ENCODE measurements at places on chromosomes 5 and 9. TPM values are rescaled to one million over a fixed set of nuclear protein-coding genes. Genes with fewer than 3 reads are reported as not detected.

Gene RNF183
- not detected for total RNA-seq

Gene TMEM232
- 1.9 TPM for total RNA-seq

Gene ASPN
- 2.8 TPM for total RNA-seq

Gene PTPDC1
- 5.0 TPM for total RNA-seq

Gene NEUROG1
- total RNA-seq = not detected

Gene ANKRD34B
- total RNA-seq = not detected

Gene SLC2A6
- 0.56 TPM for total RNA-seq

Gene THBS4
- total RNA-seq = 3.6 TPM

Gene CYLC2
- not detected for total RNA-seq

DNA sequence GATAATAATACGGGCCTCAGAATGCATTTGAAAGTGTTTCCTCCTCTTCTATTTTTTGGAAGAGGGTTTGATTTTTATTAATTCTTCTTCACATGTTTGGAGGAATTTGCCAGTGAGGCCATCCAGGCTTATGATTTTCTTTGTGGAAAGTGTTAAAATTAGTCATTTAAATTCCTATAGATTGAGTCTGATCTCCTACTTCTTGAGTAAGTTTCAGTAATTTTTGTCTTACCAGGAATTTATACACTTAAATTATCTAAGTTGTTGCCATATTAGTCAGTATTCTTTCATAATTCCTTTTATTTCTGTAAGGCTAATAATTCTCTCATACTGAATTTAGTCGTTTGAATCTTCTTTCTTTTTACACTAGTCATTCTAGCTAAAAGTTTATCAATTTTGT, 25.2 kb upstream of the HAPLN1 start:
- H3K27me3 ChIP-seq = no peaks in the 10 kb centered on the region
- H3K36me3 ChIP-seq = no peaks in the 10 kb centered on the region
- no peak overlapping the region for H3K27ac ChIP-seq
- DNase-seq = no peak
- no peaks in the 10 kb centered on the region for H3K4me1 ChIP-seq

DNA sequence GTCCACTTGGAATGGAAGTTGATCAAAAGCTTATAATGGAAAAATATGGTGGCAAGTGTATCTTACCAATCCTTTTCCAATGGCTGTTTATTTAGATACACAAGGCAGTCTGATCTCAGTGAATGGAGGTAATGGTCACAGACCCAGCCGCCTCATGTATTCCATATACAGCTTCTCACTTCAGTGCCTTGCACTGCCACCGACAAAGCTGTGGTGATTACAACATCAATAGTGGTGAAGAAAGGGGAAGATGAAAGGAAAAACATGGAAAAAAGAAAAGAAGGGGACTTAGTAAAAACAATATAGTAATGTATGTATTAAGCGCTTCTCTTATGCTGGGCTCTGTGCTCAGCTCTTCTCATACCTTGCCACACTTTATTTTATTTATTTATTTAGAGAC, 297.3 kb upstream of the RASA1 start:
- no peak overlapping the region for H3K27ac ChIP-seq
- DNase-seq = no peak
- H3K4me1 ChIP-seq = peaks cover 2% of the 10 kb centered on the region
- H3K27me3 ChIP-seq = no peaks in the 10 kb centered on the region
- no peaks in the 10 kb centered on the region for H3K36me3 ChIP-seq

GRCh38 chr5:134018154-134018985, 13.6 kb upstream of the VDAC1 start:
- H3K36me3 ChIP-seq = no peaks in the 10 kb centered on the region
- peaks cover 16% of the 10 kb centered on the region for H3K4me1 ChIP-seq
- DNase-seq = no peak
- peak overlapping the region; percentile 27 for H3K27ac ChIP-seq
- peaks cover 6% of the 10 kb centered on the region for H3K27me3 ChIP-seq

- DNase-seq = no peak
- no peaks in the 10 kb centered on the region for H3K27me3 ChIP-seq
- H3K4me1 ChIP-seq = no peaks in the 10 kb centered on the region
- H3K27ac ChIP-seq = no peak overlapping the region
- no peak overlapping the region for H3K4me3 ChIP-seq
Observed at GRCh38 chr5:97979740-97980139, 793.7 kb upstream of the RGMB start.

GRCh38 chr5:28862860-28863196, 1824.4 kb upstream of the CDH9 start:
- no peaks in the 10 kb centered on the region for H3K27me3 ChIP-seq
- no peaks in the 10 kb centered on the region for H3K4me1 ChIP-seq
- H3K27ac ChIP-seq = no peak overlapping the region
- no peak for DNase-seq
- H3K4me3 ChIP-seq = no peak overlapping the region

GRCh38 chr5:57102189-57102904, 71.5 kb upstream of the GPBP1 start:
- no peak for DNase-seq
- no peaks in the 10 kb centered on the region for H3K4me1 ChIP-seq
- H3K27me3 ChIP-seq = peaks cover 3% of the 10 kb centered on the region
- no peak overlapping the region for H3K27ac ChIP-seq

- H3K4me3 ChIP-seq = no peak overlapping the region
- no peaks in the 10 kb centered on the region for H3K27me3 ChIP-seq
- DNase-seq = no peak
- H3K4me1 ChIP-seq = no peaks in the 10 kb centered on the region
Observed at GRCh38 chr9:121924700-121925099, 168.4 kb downstream of the TTLL11 start.

DNA sequence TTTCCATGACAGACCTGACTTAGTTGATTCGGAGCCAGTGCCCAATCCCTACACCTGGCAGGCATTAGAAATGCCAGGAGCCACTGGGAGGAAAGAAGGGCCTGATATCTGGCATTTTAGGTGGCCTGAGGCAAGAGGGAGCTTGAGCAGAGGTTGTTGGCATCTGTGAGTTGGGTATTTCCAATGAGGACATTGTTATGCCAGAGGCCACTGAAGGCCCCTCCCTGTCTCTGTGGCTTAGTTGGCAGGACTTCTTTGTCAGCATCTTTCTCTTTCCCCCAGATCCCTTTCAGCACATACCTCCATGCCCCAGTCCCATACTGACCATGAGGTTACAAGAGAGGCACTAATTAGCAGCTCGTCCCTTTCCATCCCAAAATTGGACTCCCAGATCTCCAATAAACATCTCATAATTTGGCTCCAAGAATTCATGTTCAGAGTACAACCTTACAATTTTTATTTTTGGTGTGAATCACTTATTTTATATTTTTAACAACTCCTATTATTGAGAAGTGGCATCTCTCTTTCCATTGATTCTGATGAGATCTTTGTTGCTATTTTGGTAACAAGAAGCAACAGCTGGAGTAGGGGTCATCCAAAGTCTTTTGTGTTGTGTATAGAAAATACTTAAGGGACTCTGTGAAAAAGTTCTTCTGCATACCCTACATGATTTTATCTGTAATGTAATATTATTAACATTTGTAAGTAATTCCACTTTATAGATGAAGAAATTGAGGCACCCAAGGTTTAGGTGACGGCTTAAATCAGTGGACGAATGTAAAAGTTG, 68.6 kb upstream of the MAP3K1 start:
- H3K4me3 ChIP-seq = no peak overlapping the region
- no peaks in the 10 kb centered on the region for H3K36me3 ChIP-seq
- no peaks in the 10 kb centered on the region for H3K27me3 ChIP-seq
- no peak overlapping the region for H3K27ac ChIP-seq

DNA sequence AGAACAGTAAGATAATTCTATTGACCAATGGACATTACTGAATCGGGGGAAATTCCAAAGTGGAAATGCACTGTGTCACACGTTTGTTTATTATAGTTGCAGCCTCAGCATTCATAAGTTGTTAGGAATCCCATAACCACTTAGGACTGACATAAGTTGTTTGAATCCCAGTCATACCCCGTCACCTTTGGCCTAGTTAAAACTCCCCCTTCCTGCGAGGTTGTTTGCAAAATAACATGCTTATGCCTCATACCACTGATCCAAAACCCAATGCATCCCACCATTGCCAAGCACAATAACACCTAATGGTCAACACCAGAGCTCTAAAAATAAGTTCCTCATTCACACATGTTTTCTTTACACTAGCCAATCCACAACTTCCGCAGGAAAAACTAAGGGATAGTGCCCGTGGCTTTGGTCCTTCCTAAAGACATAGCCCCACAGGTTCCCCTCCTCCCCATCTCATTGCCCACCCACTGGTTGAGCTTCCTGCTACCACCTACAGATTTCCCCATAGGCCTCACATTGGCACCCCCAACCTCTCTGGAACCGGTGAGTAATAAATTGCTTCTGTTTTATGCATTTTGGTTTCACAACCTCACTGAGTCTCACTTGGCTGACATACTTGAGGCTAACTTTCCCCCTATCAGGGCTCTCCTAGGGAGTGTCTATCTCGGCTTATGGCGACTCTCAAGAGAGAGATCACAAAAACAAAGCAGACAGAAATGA, 42.3 kb upstream of the MUSK start:
- no peak overlapping the region for H3K27ac ChIP-seq
- peaks cover 4% of the 10 kb centered on the region for H3K4me1 ChIP-seq
- no peaks in the 10 kb centered on the region for H3K36me3 ChIP-seq
- DNase-seq = no peak
- H3K27me3 ChIP-seq = no peaks in the 10 kb centered on the region

GRCh38 chr5:107388141-107388861, 282.4 kb downstream of the EFNA5 start:
- H3K36me3 ChIP-seq = no peaks in the 10 kb centered on the region
- no peak for DNase-seq
- peaks cover 31% of the 10 kb centered on the region for H3K4me1 ChIP-seq

- H3K27ac ChIP-seq = no peak within 1 kb of the TSS
- DNase-seq = peak; percentile 63
- peak within 1 kb of the TSS; percentile 45 for H3K4me3 ChIP-seq
- peaks cover 27% of the 10 kb centered on the region for H3K4me1 ChIP-seq
- H3K36me3 ChIP-seq = no peaks in the 10 kb centered on the region
- peaks cover 100% of the 10 kb centered on the region for H3K27me3 ChIP-seq
Observed at GRCh38 chr5:55226934-55227663, at the start of gene MCIDAS. TSS of gene MCIDAS (minus strand) at chr5:55227315. CDS start at chr5:55227138, 177 bp downstream.

GRCh38 chr5:72955143-72955767, 586 bp upstream of the FCHO2 start:
- H3K36me3 ChIP-seq = no peaks in the 10 kb centered on the region
- H3K27ac ChIP-seq = peak overlapping the region; percentile 96
- peak overlapping the region; percentile 76 for H3K4me3 ChIP-seq
- H3K27me3 ChIP-seq = no peaks in the 10 kb centered on the region
- peaks cover 41% of the 10 kb centered on the region for H3K4me1 ChIP-seq

GRCh38 chr9:34477541-34477940, 18.9 kb downstream of the DNAI1 start:
- no peaks in the 10 kb centered on the region for H3K4me1 ChIP-seq
- H3K27me3 ChIP-seq = peaks cover 8% of the 10 kb centered on the region
- H3K27ac ChIP-seq = no peak overlapping the region
- no peak for DNase-seq
- H3K36me3 ChIP-seq = no peaks in the 10 kb centered on the region

GRCh38 chr5:133155326-133155969, 103.6 kb downstream of the HSPA4 start:
- DNase-seq = no peak
- H3K4me1 ChIP-seq = no peaks in the 10 kb centered on the region
- no peak overlapping the region for H3K27ac ChIP-seq
- H3K27me3 ChIP-seq = no peaks in the 10 kb centered on the region
- H3K4me3 ChIP-seq = no peak overlapping the region
- H3K36me3 ChIP-seq = no peaks in the 10 kb centered on the region

DNA sequence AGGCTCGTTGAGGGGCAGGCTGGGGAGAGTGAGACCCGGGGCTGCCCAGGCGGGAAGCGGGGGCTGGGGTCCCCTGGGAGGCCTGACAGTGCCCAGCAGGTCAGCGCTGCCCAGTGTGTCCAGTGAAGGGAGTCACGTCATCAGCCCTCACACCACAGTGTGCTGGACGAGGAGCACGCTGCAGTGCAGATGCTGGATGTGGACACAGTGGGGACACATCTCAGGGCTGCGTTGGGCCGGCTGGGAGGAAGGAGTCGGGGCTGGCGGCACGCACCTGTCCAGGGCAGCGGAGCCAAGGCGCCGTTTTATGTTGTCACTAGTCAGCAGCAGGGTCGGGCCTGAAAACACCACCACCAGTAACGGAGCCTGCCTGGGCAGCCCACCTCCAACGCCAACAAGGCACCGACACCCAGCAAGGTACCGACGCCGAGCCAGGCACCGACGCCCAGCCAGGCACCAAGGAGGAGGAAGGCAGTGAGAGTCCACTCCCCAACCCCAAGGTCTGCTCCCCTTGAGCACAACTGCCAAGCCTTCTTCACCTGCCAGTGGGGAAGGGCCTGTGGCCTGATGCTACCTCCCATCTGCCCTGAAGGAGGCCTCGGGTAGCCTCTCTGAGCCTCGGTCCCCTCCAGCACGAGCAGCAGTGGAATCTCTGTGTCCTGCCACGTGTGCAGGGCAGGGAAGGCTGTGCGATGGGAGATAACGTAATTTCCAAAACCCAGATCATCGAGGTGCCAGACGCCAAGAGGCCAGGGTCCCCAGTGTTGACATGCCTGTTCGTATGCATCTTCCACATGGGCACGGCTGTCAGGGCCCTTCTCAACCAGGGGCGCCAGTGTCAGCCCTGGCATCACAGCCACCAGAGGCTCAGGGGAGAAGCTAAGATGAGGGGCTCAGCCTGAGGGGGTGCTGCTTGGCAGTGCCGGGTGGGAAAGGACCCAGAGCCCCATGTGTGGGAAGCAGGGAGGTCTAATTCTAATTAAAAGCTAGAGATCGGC, 21.9 kb upstream of the NSMF start:
- no peak for DNase-seq
- H3K27me3 ChIP-seq = no peaks in the 10 kb centered on the region
- H3K4me3 ChIP-seq = no peak overlapping the region
- H3K27ac ChIP-seq = no peak overlapping the region
- peaks cover 11% of the 10 kb centered on the region for H3K4me1 ChIP-seq

GRCh38 chr9:14366076-14366475, 52.1 kb upstream of the NFIB start:
- H3K4me3 ChIP-seq = no peak overlapping the region
- H3K4me1 ChIP-seq = peaks cover 27% of the 10 kb centered on the region
- DNase-seq = no peak
- no peaks in the 10 kb centered on the region for H3K27me3 ChIP-seq

Data from suprapubic skin (tissue), 4 donors.